ENCODE measurements at places on chromosomes 7 and 10. TPM values are rescaled to one million over a fixed set of nuclear protein-coding genes. Genes with fewer than 3 reads are reported as not detected.

BAZ1B gene
- 41.9 TPM for total RNA-seq

GRCh38 chr7:157819455-157819807, 482.6 kb downstream of the DNAJB6 start:
- DNase-seq, result no peak

GRCh38 chr7:136030867-136031318, 53.7 kb upstream of the MTPN start:
- DNase-seq, result no peak

DNA sequence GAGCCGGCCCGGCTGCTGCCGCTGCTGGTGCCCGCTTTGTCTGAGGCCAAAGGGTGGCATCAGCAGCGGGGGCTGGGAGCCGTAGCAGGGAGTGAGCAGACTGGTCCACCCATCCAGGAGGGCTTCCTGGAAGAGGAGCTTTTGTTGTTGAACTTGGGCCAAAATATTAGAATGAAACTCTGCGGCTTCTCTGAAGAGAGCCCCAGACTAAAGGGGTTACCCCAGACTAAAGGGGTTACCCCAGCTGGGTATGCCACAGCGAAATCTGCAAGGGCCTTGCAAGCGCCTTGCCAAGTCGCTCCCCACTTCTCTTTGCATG, 154.7 kb upstream of the ZMIZ1 start:
- DNase-seq, result no peak

GRCh38 chr7:29288181-29289091, 93.9 kb downstream of the CHN2 start:
- no peak for DNase-seq

GRCh38 chr7:128890306-128891109, 20.0 kb downstream of the KCP start:
- no peak for DNase-seq

GRCh38 chr10:72086466-72087391, 1.6 kb downstream of the SPOCK2 start:
- DNase-seq, result peak; percentile 27

DNA sequence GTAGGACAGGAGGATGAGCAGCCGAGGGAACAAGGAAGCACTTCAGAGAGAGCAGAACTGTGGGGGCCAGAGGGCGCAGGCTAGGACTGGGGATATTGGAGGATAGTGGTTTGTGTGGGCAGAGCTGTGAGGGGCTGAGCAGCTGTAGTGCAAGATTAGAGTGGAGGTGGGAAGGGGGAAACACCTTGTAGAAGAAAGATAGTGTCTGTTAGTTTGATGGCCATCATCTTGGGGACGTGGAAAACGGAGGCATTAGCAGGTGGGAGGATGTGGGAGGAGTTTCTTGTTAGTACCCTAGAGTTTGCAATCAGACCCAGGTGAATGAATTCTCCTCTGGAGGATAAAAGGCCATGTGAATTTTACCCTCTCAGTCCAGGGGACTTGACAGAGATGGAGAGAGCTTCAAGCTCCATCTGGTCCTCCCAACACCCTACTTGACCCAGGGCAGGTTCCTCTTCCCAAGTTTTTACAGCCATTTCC, 34.0 kb downstream of the PRSS2 start:
- no peak for DNase-seq

GRCh38 chr10:81019029-81019890, 481.6 kb downstream of the SH2D4B start:
- DNase-seq, result peak; percentile 54

- no peak for DNase-seq
Observed at GRCh38 chr7:157274991-157275427, 61.8 kb upstream of the DNAJB6 start.

DNA sequence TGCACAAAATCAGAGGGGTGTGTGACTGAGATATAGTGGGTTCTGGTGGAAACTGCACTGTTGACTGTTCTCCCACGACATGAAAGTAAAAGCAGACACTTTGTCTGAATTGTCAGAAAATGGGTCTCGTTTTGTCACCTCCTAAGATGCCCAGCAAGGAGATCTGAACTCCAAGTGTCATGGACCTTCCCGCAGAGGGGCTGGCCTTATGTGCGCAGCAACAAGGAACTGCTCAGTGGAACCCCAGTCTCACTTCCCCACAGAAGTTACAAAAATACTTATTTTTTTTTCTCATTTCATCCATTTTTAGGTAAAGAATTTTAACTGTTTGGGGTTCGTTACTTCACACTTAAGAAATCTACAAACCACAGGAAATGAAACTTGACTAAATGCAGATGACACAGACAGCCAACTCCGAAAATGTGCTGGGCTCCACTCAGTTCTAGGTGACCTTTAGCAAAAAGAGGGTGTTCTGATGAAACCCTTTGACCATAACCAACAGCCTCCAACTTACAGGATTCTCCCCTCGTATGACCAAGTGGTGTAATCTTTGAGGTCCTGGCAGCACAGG, 115.0 kb downstream of the FAM107B start:
- DNase-seq, result peak; percentile 63

DNA sequence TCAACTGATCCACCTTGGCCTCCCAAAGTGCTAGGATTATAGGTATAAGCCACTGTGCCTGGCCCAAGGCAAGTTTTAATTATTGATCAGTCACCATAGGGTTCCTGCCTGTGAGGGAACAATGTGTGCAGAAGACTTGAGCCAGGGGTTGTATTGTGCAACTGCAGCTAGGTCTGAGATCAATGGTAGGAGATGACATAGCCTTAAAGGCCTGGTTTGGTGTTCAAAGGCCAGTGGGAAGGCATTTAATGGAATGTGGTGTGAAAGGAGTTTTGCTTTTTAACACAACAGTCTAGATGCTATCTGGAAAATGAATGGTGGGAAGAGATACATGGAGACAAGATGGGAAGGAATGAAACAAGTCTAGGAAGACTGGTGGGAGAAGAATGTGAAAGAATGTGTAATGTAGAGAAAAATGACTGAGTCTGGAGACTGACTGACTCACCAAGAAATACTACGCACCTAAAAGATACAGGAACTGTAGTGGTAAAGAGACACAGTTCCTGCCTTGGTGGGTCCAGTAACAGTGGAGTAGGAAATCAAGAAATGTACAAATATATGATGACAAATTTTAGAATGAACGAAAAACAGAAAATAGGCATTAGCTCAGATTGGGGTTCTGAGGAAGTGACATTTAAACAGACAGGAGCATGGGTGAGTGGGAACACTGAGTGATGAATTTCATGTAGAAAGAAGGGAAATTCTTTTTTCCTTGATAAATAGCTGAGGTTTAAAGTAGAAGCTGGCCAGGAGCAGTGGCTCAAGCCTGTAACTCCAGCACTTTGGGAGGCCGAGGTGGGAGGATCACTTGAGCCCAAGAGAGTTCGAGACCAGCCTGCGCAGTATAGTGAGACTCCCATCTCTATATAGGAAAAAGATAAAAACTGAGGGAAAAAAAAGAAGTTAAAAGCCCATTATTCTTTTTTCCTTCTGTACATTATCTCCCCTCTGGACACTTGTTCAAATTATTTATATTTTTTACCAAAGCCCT, 9.4 kb downstream of the HNRNPF start:
- no peak for DNase-seq

DNA sequence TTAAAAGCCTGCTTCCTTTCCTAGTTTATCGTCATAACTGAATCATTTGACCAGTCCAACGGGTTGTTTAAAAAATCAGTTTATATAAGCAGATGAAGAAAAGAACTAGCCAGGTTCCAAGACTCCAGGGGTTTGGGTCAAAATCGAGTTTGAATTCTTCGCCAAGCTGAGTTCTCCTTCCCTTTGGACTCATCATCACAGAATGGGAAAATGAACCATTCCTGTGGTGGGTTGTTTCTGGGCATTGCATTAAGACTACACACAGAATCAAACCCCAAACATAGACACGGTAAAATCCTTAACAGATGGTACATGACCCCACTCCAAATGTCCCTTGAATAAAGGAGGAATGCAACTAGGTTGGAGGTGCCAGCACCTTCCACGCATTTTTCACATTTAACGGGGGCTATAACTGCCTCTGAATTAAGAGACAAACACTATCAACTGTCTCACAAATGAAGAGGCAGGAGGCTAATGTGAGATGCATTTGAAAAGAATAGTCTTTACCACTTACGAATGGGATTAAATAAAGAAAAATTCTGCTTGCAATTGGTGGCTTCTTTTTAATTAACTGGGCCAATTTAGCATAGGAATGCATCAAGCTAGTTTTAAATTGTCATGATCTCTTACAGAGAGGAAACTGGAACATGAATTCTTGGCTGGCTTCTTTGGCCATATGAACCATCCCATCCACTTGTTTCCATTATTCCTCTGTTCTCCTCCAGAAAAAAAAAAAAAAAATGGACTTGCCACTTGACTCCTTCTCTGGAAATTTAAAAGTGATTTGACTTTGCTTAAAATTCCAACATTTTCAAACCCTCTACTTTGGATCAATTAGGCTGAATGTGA, 61.1 kb downstream of the CHST15 start:
- DNase-seq, result peak; percentile 89

- peak; percentile 58 for DNase-seq
Observed at GRCh38 chr10:98340261-98340939, 72.4 kb upstream of the LOXL4 start.
